Stimulated activated CD8-positive, alpha-beta memory T cell treated with anti-CD3 and anti-CD28 coated beads, Interleukin-4, amount 100 ng/mL, for 24 hours (primary cell): ENCODE measurements at places on chromosomes 12 and 14.
A peak's percentile ranks its signal among the peaks of the same experiment; 100 is the strongest.

GRCh38 chr12:110281549-110282299, 677 bp downstream of the ATP2A2 start:
- peak; percentile 37 for DNase-seq

GRCh38 chr14:86790408-86791364, 1202.3 kb downstream of the GALC start:
- no peak for DNase-seq

DNA sequence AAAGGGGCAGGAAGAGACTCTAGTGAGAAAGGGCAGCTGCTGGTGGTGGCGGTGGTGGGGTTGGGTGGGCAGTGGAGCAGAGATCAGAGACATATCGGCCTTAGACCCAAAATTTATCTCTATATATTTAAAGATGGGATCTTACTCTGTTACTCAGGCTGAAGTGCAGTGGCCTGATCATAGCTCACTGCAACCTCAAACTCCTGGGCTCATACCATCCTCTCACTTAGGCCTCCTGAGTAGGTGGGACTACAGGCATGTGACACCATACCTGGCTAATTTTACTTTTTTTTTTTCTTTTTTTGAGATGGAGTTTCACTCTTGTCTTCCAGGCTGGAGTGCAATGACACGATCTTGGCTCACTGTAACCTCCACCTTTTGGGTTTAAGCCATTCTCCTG, 18.6 kb upstream of the ITGA5 start:
- no peak for DNase-seq

DNA sequence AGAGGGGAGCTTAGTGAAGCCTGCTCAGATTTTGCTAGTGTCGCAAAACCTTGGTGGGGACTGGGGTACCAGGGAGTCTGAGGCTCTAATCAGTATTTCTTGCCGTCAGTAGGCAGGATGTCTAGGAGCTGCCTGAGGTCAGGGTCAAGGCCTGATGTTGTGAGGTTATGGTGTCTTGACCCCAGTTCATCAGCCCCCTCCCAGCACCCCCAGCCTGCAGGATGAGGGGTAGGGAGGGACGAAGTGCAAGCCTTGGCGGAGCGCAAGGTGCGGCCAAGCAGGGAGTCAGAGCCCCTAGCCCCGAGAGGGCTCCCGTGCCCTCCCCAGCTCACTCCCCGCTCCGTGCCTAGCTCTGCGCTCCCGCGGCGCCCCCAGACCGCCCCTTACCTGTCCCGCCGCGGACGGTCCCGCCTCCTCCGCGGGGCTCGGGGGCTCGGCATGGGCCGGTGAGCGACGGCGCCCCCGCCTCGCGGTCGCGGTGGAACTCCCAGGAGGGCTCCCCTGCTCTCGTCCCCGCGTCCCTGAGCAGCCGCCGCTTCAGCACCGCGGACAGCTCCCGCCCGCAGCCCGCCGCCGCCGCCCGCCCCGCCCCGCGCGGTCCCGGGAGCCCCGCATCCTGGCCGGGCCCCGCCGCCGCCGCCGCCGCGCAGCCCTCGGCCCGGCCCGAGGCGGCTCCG, 347 bp downstream of the SYNDIG1L start:
- peak; percentile 23 for DNase-seq

DNA sequence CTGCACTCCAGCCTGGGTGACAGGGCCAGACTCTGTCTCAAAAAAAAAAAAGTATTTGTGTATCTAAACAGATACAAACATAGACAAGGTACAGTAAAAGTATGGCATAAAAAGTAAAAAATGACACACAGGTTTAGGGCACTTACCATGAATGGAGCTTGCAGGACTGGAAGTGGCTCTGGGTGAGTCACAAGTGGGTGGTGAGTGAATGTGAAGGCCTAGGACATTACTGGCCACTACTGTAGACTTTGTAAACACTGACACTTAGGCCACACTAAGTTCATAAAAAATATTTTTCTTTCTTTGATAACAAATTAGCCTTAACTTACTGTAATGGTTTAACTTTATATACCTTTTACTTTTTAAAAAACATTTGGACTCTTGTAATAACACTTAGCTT, 38.0 kb upstream of the EIF5 start:
- no peak for DNase-seq

GRCh38 chr12:2959192-2959504, at the start of gene TEAD4:
TEAD4 (plus strand) TSS chr12:2959397.
- DNase-seq, result no peak

DNA sequence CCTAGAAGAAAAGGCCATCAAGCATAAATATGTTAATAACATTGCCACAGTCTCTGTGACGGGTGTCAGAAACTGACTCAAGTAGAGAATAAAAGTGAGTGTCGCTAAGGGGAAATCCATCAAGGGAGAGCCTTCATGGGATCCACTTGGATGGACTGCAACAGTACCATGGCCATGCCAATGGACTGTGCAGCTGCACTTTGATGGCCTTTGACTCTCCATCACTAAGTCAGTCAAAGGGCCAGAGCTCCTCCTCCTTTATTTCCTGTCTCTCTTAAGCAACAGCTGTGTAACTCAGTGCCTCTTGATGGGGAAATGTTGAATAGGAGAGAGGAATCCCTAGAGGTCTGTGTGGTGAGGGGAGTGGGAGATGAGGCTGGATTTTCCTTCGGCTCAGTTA, 335.2 kb downstream of the BMP4 start:
- no peak for DNase-seq

DNA sequence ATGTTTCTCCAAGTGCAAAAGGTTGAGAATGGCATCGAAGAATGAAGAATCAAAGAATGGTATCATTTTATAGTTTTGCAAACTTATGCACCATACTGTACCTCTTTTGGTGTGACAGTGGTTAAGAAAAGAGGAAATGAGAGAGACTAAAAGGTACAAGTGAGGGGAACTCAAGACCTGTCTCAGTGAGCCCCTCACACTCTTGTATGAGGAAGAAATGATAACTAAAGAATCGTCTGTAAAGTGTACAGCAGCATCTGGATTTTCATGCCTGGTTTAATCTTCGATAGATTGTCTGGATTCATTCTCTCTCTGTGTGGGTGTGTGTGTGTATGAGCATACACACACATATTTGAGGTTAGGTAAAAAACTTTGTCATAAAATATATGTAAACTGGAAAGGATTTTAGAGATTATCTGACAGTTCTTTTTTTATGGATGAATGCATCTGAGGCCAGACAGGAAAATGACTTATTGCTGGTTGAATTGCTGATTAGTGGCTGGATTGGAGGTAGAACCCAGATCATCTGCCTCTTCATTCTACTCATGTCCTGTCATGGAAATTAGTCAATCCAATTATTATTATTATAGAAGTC, 16.0 kb upstream of the SLC38A2 start:
- no peak for DNase-seq

- no peak for DNase-seq
Observed at GRCh38 chr12:124302807-124303578, 8.1 kb downstream of the RFLNA start.

DNA sequence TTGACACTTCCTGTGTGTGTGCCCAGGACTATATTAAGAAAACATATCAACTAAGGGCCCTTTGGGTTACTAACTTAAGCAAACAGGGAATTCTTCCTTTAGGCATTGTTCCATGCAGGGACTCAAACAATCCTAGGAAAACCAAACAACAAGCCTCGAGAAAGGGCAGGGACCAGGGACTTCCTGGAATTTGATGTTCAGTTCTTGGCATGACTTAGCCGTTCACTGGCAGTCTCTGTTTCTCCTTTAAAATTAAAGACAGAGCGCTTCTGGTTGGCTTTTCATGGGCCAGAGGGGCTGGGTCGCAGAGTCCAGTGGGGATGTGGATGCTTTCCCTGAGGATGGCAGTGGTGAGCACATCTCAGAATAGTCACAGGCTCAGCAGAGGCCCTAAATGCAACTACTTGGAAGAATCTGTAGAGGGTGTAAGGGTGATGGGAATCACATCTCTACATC, 35.2 kb downstream of the RNFT2 start:
- no peak for DNase-seq

DNA sequence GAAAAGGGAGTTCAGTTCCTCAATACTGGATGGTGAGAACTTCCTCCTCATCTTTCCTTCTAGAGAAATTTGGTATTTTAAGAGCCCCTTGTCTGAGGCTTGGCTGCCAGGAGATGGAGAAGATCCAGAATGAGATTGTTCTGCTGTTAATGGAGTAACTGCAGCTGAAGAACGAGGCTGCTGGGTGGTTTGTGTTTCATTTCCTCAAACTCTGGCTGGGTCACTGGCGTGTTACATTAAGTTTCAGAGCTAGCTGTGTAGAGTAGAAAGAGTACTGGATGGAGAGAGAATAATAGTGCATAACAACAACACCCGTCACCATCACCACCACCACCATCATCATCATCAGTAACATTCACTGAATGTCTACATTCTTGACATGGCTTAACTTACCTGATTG, 325.0 kb upstream of the TBX3 start:
- DNase-seq, result no peak

- DNase-seq, result no peak
Observed at GRCh38 chr14:56412468-56413434, 166.8 kb upstream of the TMEM260 start.

DNA sequence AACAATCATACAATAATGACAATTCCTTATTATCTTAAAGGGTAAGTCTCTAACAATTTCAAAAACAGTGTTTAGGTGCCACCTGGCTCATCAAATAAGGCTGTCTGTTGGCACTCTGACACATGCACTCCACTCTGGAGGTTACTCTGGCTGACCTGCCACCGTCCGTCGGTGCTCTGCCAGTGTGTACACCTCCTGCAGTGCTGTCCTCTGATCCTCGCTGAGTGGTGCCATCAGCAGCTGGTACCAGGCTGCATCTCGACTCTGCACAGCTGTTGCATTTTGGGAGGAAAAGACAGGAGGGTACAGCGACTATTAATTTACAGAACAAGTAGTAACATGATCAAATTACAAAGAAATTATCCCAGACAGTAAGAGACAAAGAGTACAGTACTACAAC, 63.9 kb downstream of the IPO8 start:
- no peak for DNase-seq

DNA sequence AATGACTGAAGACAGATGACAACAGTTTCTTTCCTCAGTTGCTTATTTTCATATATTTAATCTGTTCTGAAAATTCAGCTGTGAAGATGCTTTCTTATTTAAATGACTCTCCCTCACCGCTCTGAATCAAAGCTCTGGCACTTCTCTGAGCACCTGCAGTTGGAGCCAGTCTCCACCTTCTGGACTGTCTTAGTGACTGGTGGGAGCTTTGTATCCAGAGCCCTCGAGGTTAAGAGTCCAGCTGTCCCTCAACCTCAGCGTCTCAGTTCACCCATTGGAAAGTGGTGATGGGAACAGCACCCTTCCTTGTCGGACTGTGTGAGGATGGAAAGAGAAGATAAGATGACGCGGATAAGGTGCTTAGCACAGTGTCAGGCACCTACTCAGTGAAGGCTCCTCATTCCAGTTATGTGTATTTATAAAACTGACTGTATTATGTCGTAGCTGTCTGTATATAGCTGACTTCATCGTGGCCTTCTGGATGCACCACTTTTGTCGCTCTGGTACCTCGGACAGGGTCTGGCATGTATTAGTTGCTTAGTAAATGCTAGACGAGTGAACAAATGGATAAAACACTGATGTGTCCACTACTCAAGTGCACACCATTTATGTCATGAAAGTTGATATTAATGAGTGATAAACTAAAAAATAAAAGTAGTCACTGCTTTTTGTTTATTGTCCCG, 34.5 kb downstream of the ELK3 start:
- DNase-seq, result no peak

GRCh38 chr12:93946542-93947150, 201.7 kb upstream of the PLXNC1 start:
- no peak for DNase-seq
